CD14-positive monocyte (primary cell): ENCODE measurements at places on chromosomes 11 and 22. TPM values are rescaled to one million over a fixed set of nuclear protein-coding genes. Genes with fewer than 3 reads are reported as not detected.

DNA sequence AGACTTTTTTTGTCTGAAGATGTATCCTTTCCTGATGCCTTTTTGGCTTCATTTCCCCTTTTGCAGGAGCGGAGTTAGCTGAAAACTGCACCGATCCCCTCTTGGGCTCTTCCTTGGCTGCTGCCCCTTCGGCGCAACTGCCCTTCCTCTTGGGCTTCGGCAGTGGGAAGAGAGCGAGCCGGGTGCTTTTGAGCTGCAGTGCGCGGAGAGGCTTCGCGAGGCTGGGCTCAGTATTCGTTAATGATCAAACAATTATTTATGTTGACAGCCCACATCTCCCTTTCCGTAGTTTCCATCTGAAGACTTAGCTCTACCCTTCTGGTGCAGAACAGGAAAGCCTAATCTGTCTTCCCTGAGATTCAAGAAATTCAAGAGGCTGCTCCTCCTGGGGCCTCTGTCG, 170.8 kb downstream of the CSNK2A3 start:
- H3K4me1 ChIP-seq, result no peaks in the 10 kb centered on the region
- H3K27me3 ChIP-seq, result no peaks in the 10 kb centered on the region
- H3K4me3 ChIP-seq, result no peak overlapping the region
- no peak overlapping the region for H3K27ac ChIP-seq
- DNase-seq, result no peak
- no peaks in the 10 kb centered on the region for H3K36me3 ChIP-seq

DNA sequence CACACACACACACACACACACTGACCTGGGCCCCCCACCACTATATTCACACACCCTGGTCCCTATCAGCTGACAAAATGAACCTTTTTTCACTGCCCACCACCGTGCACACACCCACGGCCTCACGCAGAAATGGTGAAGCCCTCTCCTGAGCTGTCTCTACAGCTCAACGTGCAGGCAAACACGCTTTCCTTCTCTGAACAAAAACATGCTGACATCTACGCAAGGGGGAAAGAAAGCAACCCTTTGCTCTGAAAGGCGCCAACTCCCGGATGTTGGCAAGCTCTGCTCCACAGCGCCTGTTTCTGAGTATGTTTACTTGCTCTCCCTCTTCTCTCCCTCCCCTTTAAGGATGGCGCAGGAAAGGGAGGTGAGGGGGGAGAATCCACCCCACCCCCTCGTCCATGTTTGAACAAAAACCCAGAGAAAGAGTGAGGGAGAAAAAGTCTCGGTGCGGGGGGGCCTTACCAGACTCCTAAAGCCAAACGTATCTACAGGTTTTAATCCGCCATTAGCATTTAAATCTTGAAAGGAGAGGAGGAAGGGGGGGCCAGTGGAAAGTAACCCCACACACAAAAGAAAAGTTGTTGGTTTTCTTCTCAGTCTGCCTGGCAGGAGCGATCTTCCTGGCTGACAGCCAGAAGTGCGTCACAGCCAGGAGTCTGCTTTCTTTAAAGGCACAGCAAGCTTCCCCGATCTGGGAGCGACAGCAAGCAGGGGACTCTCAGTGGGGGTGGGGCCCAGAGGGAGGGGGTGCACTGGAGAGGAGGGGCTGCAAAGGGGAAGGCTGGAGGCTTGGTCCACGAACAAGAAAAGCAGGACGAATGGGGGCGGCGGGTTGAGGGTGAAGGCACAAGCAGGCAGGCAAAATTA, 39.6 kb downstream of the NUMA1 start:
- peak; percentile 73 for DNase-seq
- H3K4me1 ChIP-seq, result peaks cover 42% of the 10 kb centered on the region
- H3K27ac ChIP-seq, result peak overlapping the region; percentile 95
- no peaks in the 10 kb centered on the region for H3K27me3 ChIP-seq

GRCh38 chr11:115222218-115222862, 281.9 kb downstream of the CADM1 start:
- H3K27me3 ChIP-seq, result no peaks in the 10 kb centered on the region
- no peaks in the 10 kb centered on the region for H3K4me1 ChIP-seq
- H3K36me3 ChIP-seq, result no peaks in the 10 kb centered on the region
- H3K4me3 ChIP-seq, result no peak overlapping the region

DNA sequence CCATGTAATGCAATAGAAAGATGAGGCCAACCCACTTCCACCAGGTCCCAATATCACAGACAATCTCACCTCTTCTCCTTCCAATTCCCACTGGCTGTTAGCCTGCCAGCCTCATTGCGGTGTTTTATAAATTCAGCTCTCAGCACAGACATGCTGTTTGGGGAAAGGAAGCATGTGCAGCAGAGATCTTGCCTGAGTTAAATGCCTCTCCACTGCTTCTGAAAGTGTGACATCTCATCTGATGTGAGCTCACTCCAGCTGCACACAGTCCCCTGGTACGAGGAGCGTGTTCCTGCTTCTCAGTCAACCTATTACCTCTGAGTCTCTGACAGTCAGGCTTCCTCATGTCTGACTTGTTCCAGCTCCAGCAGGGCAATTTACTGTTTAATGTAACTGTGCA, 122.7 kb upstream of the GUCY1A2 start:
- no peaks in the 10 kb centered on the region for H3K27me3 ChIP-seq
- DNase-seq, result no peak
- H3K27ac ChIP-seq, result no peak overlapping the region
- no peak overlapping the region for H3K4me3 ChIP-seq

DNA sequence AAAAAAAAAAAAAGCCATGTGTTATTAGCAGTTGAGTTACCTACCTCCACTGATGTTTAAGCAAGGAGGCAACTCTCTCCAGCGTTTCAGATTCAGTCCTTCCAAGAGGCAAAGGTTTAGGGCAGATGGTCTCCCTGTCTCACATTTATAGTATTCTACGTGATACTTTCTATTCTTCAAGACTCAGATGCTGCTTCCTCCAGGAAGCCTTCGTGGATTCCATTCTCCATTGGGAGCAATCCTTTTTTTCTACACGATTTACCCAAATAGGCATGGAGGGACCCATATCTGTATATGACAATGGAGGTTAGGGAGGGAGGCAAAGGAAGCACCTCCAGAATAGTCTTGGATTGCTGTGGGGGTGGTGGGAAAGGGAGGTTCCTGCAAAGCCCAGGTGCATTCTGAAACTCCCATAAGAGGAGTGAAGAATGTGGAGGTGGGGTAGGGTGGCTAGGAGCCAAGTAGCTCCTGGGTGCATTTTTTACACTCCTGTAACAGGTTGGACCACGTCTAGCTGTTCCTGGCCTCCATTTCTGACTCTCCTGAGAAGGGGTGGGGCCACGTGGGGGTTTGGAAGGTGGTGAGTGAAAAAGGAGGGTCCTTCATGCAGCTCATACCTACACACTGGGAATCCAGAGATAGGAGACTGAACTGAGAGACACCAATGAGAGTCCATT, 16.2 kb downstream of the YPEL4 start:
- no peaks in the 10 kb centered on the region for H3K27me3 ChIP-seq
- no peak overlapping the region for H3K4me3 ChIP-seq
- no peak overlapping the region for H3K27ac ChIP-seq
- no peaks in the 10 kb centered on the region for H3K36me3 ChIP-seq
- peaks cover 12% of the 10 kb centered on the region for H3K4me1 ChIP-seq

- DNase-seq, result no peak
- H3K27me3 ChIP-seq, result no peaks in the 10 kb centered on the region
- H3K4me3 ChIP-seq, result no peak overlapping the region
Measured at GRCh38 chr11:93694109-93694508, 32.6 kb downstream of the CEP295 start.

ASRGL1 gene
- polyA plus RNA-seq, result 50.6 TPM

HEPN1 gene
- polyA plus RNA-seq, result not detected

NEU3 gene
- 3.9 TPM for polyA plus RNA-seq

KRTAP5-9 gene
- polyA plus RNA-seq, result 0.17 and 0.29 TPM in 2 replicates

SCN4B gene
- polyA plus RNA-seq, result 0.29 and 0.76 TPM in 2 replicates
